Fibroblast of villous mesenchyme (primary cell): ENCODE measurements at places on chromosomes 13 and 19. TPM values are rescaled to one million over a fixed set of nuclear protein-coding genes. Genes with fewer than 3 reads are reported as not detected.

- DNase-seq, result no peak
These were observed 22.6 kb downstream of the ELF1 start for GRCh38 chr13:40996426-40997092.

GRCh38 chr19:8221161-8221560 is 12.0 kb downstream of the CERS4 start:
- no peak for DNase-seq

DNA sequence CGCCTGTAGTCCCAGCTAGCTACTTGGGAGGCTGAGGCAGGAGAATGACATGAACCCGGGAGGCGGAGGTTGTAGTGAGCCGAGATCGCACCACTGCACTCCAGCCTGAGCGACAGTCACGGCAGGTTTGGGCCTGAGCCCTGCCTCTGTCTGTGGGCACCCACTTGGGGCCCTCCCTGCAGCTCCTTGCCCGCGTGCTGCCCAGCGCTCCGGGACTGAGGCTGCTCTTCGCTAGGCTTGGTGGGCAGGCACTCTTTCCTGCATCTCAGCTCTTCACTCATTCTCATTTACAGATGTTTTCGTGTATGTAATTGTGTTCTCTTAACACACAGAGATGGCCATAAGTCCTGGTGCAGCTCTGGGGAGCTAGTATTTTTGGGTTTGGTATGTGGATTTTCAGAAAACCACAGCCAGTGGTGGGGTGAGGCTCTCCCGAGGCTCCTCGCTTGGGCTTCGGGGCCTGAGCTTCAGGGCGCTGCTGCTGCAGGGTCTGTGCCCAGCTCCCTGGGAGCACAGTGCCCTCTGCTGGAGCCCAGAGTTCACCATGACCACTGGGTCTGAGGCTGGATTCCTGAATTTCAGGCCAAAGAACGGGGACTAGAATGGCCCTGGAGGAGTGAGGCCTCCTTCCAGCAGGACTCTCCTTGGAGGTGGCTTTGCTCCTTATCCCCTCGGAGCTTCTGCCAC is 15.2 kb downstream of the UPF1 start:
- DNase-seq, result peak; percentile 79

- DNase-seq, result no peak
These were observed 101.3 kb downstream of the AKAP11 start for GRCh38 chr13:42373048-42373812.

DNA sequence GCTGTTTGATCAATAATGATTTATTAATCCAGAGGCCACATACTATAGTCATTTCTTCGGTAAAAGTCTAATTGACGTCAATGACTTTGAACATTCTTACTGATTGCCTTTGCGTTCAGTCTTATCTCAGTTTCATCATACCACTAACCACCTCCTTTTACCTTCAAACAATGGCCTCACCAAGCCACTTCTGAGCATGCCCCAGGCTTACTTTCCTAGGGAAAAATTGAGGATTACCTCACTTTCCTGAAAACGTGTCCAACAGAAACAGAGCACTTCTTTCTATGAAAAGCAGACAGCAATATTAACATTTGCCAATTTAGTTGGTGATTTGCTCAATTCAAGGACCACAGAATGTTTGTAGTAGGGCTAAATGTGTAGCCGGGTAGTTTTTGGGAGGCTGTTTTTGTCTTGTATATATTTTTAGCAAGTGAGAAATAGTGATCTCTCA is 157.6 kb downstream of the KLF5 start:
- peak; percentile 82 for DNase-seq

DNA sequence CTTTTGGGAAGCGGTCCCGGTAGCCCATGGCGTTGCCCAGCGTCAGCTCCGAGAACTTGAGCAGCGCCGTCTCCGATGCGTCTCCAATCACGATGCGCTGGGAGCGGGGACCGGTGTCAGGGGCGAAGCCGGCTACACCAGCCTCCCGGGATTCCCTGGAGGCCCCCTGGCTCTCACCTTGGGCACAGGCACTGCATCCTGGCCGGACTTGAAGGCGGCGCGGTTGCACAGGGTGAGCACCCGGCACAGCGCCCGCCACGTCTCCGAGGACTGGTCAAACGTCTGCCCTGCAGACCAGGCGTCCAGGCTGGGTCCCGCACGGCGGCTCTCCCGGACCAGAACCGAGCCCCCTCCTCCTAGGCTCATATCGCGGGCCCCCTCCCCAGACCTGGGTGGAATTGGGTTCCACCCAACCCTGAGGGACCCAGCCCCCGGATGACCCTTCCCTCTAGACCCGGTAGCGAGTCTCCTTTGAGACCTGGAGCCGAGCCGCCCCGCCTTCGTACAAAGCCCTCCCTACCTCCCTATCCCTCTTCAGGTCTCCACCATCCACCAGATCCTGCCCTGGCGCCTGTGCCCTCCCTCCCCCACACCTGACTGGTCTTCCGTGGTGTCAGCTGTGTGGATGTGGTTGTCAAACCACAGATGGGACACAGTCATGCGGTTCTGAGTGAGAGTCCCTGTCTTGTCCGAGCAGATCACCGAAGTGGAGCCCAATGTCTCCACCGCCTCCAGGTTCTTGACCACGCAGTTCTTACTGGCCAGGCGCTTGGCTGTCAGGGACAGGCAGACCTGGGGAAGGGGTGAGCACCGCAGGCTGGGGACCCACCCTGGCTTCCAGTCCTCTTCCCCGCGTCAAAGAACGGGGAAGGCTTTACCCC is 4.8 kb downstream of the ATP4A start:
- DNase-seq, result no peak

- no peak for DNase-seq
These were observed 1.6 kb downstream of the GAMT start for GRCh38 chr19:1399745-1400144.

- DNase-seq, result no peak
These were observed 113.9 kb upstream of the IRS2 start for GRCh38 chr13:109900320-109900719.

DNA sequence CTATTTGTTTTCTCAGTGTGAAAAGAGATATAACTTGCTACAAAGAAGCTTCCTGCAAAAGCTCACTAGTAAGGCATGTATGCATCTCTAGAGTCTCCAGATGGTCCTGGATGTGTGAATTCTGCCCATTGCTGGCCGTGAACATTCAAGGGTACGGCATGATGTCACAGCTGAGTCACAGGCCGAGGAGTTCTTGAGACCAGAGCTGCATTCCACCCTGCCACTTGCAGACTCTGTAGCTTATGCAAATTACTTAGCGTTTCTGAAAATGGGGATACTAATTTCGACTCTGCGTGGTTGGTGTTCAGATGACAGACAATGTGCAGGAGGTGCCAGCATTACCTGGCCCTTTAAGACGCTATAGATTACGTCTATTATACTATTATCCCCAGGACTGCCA is 470.7 kb downstream of the ZNF536 start:
- no peak for DNase-seq

- peak; percentile 81 for DNase-seq
These were observed 44.8 kb downstream of the FLT1 start for GRCh38 chr13:28449826-28450773.

GRCh38 chr19:13420780-13421179 is 85.5 kb downstream of the CACNA1A start:
- no peak for DNase-seq

DNA sequence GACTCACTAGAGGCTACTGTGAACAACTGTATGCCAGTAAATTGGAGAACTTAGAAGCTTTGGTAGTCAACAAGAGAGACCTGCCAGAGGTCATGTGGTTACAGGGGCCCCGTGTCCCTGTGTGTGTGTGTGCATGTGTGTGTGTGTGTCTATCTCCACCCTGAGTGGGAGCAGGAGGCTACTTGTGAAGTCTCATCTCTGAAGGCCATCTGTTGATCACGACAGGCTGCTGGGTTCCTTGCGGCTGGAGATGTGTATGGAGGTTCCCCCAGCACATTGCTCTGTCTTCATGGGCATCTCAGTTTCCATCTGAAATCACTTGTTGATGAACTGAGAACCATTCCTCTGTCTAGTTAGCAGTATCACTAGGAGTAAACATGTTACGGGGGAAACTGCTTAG is 58.2 kb upstream of the TEX29 start:
- DNase-seq, result no peak

Gene AKT1S1
- 11.9 and 12.5 TPM in 2 replicates for total RNA-seq

Gene JAK3
- 6.1 and 7.8 TPM in 2 replicates for total RNA-seq

Gene SSC5D
- total RNA-seq, result 21.2 and 23.2 TPM in 2 replicates

Gene CYP2A6
- total RNA-seq, result not detected in 2 replicates

Gene FAM124A
- 10.0 and 25.0 TPM in 2 replicates for total RNA-seq

Gene LIPE
- 2.3 and 3.0 TPM in 2 replicates for total RNA-seq
